ENCODE measurements at places on chromosomes 11 and 22.

DNA sequence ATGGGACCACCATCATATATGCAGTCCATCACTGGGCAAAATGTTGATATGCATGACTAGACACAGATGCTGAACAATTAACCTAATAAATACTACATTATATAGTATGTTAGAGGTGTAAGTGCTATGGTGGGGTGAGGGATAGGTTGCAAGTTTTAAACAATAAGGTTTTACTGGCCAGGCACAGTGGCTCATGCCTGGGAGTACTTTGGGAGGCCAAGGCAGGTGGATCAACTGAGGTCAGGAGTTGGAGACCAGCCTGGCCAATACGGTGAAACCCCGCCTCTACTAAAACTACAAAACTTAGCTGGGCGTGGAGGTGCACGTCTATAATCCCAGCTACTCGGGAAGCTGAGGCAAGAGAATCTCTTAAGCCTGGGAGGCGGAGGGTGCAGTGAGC is 28.1 kb downstream of the F2 start:
- no peak for DNase-seq

GRCh38 chr22:48047722-48048500 is 1285.5 kb downstream of the TBC1D22A start:
- DNase-seq, result no peak

- no peak for DNase-seq
These were observed 990.2 kb downstream of the BRD1 start for GRCh38 chr22:48837341-48837935.

DNA sequence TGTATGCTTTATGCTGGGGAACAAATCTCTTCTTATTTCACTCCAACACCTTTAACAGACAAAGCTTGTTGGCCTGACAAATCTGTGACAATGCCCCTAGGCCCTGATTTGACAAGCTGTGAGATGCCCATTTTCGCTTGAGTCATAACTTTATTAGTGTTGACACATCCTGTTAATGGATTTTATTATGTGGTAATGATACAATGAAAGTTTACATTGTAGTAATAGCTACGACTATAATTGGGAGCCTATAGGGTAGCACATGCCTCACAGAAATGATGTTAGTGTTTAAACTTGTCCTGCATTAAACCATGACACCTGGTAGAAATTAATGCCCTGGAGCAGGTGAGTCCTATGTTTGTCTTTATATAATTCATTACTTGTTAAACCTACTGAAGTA is 3.3 kb upstream of the MMP10 start:
- no peak for DNase-seq

DNA sequence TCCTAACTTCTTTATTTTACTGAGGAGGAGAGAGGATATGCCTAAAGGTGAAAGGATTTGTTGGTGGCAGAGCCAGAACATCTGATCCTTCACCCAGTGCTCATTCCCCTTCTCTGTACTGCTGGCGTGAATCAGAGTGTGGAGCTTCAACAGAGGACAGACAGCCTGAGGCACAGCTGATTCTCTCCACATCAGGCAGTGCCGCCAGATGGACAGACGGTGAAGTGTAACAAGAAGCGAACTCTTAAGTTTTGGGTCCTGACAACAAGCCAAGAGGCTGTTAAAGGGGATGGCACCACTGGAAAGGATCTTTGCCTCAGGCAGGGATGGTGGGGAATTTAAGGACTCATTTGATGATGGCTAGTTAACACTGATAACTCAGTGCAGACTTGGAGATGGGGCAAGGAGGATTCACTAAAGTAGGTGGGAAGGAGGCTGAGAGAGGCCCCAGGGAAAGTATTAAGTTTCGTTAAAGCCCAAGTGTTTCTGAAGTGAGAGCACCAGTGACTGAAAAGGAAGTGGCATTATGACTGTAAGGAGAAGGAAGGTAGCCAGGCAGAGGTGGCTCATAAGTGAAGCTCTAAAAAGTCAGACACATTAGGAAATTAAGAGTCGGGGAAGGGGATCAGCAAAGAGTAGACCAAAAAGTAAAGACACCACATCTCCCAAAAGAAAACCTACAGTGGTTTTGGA is 81.3 kb downstream of the CLPB start:
- no peak for DNase-seq
